SJSA1 (cell line): ENCODE measurements at places on chromosomes 12 and 14.

- peak; percentile 90 for DNase-seq
Measured at GRCh38 chr12:2958432-2959191, 585 bp upstream of the TEAD4 start.

DNA sequence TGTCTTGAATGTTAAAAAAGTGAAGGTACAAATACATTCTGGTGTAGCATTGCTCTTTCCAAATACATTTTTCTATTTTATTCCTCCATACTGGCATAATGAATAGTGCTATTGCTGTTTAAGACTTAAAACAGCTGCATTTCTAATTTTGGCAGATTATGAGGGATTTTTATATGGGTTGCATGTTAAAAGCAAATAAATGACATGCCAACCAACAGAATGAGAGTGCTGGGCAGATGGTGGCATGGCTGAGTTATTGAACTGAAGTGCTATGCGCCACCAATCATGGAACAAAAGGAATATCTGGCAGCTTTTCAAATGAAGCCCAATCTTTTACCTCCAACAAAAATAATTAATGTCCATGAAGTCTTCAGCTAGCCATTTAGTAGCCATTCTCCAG is 215.0 kb downstream of the PRKD1 start:
- DNase-seq = no peak

DNA sequence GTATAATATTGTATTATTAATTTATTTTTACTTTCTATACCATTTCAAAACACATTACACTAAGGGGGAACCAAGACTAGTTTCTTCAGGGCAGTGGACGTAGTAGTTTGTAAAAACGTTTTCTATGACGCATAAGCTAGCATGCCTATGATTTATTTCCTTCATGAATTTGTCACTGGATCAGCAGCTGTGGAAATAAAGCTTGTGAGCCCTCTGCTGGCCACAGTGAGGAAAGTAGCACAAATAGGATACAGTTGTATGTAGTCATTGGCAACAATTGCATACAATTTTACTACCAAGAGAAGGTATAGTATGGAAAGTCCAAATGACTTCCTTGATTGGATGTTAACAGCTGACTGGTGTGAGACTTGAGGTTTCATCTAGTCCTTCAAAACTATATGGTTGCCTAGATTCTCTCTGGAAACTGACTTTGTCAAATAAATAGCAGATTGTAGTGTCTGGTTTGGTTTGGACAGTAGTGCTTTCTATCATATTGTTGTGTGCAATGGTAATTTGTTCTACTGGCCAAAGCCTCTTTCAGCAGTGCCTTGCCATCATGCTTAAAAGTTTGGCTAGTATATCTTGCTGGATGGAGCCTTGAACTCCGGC is 24.3 kb upstream of the PLEKHD1 start:
- peak; percentile 21 for DNase-seq

GRCh38 chr14:52781629-52782028 is 9.8 kb downstream of the GNPNAT1 start:
- DNase-seq = no peak

DNA sequence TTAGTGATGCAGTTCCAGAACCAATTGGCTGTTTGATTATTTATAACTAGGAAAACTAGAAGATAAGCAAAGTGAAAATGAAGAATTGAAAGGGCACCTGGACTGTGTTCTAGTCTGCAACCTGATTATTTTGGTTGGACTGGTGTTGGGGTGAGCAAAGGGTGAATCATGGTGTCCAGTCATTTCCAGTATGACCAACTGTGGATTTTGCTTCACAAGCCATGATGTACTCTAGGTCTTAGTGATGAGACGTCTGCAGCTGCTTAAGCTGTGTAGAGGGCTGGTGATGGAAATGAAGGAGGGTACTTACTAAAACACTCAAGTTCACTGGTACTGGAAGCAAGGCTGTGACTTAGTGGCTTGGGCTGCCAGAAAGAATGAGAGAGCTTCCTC is 193.2 kb upstream of the FRMD6 start:
- DNase-seq = peak; percentile 13

DNA sequence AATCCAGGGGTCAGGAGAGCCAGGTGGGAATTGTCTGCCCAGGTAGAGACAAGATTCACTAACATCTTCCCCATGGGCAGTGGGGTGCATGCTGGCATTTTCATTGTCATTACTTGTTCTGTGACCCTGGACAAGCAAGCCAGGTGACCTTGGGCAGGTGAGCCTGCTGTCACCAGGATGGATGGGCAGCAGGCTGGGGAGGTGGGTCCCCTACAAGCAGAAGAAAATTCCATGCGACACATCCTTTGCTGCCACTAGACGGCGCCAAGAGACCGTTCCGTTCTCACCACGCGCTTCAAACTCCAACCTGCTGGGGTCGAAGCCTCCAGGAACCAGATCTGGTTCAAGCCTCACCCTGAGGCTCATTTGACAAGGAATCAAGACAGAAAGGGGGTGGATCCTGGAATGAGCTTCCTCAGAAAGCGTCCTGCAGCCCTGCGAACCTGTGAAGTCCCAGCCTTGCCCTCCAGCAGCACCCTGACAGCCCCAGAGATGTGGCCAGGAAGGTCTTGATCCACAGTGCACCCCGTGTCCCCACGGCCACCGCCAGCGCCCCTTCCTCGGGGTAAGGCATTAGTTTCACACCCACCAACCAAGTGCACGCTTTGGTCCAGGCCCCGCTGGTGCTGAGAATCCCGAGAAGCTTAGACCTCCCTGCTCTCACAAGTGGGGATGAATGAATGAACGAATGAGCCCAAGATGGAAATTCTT is 3.2 kb upstream of the DYNC1H1 start:
- DNase-seq = peak; percentile 52

- no peak for DNase-seq
Measured at GRCh38 chr12:105334582-105334981, 4.1 kb downstream of the C12orf75 start.

DNA sequence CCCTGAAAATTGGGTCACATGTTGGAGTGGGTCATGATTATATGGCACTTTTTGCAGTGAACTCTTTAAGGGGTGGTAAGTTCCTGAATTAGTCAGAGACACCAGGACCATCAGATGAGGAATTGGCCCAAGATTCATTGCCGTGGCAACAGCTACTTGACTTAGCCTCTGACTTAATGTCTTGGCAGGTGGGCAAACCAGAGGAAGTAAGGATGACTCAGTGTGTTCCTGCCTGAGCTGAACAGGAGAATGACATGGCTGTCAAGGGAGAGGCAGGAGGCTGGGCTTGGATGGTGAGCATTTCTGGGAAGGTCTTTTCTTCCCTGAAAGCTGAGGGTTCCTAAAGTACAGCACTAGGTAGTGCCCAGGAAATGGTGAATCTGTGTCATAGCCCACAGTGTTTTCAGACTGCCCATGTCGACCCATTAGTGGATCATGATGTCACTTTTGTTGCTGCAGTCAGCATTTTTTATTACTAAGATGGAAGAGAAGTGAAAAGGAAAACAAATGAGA is 170.1 kb upstream of the PWP1 start:
- peak; percentile 94 for DNase-seq

DNA sequence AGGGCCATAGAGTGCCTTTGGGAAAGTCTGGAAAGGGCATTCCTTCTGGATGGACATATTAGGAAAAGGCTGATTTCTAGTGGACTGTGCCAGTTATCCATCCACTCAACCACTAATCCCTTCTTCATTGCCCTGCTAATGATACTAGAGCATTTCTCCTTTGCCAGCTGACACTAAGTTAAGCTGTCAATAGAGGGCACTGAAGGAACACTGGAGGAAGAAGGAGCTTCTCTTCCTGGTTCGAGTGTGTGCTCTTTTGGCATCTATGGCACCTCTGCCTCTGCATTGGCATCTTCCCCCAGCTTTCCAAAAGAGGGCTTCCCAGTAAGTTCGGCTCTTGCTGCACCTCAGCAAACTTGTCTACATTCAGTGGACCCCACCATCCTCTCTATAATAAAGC is 165.4 kb downstream of the DERA start:
- DNase-seq = no peak

- DNase-seq = peak; percentile 22
Measured at GRCh38 chr12:5512601-5512970, 80.7 kb downstream of the NTF3 start.

- peak; percentile 54 for DNase-seq
Measured at GRCh38 chr12:48882315-48882687, 16.6 kb upstream of the RND1 start.

GRCh38 chr12:76810671-76811419 is 46.9 kb downstream of the ZDHHC17 start:
- DNase-seq = peak; percentile 20

GRCh38 chr14:90305176-90305601 is 26.6 kb downstream of the NRDE2 start:
- DNase-seq = no peak

- DNase-seq = peak; percentile 50
Measured at GRCh38 chr12:116276652-116277466, 634 bp downstream of the MED13L start.

DNA sequence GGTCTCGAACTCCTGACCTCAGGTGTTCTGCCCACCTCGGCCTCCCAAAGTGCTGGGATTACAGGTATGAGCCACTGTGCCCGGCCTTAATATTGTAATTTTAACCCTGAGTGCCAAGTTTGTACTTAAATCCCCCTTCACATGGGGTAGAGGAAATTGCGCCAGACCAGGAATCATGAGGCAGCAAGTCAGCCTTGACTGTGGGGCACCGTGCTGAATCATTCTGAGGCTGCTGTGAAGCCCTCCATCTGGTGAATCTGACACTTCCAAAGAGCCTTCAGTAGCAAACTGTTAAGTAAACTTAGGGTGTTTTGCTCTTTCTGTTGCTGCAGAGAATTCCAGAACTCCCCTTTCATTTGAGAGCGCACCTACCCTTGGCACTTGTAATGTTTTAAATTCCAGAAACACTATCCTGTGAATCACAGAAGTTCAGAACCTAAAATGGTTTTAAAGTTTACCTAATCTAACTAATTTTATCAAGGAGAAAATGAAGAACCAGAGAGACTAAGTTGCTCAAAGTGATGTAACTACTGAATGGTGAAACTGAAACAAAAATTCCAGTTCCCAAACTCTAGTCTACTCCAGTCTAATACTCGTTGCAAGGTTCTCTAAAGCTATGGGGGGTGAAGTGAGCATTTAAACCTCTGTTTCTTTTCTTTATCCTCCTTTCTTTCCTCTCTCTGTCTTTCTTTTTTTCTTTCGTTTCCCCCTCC is 7.5 kb downstream of the HEBP1 start:
- peak; percentile 46 for DNase-seq
